ENCODE measurements at places on chromosomes 4 and X.

DNA sequence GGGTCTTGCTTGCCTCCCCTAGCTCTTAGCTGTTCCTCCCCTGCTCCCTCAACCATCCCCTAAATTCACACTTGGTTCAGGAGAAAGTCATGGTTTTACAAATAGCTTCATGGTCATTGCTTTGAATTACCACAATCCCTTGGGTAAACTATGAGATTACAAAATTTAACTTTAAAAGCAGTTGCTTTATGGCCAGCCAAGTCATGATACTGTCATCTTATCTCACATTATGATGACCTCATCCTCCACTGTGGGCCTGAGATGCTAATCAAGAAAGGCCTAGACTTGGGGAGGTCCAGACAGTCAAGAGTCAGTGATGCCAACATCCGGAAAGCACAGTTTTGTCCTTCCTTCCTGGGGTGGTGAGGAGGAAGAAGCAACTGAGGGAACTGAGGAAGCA lies 10.5 kb upstream of the FGF16 start:
- DNase-seq: no peak

- DNase-seq: peak; percentile 9
Measured at GRCh38 chrX:44871931-44872820, 812 bp upstream of the KDM6A start.

DNA sequence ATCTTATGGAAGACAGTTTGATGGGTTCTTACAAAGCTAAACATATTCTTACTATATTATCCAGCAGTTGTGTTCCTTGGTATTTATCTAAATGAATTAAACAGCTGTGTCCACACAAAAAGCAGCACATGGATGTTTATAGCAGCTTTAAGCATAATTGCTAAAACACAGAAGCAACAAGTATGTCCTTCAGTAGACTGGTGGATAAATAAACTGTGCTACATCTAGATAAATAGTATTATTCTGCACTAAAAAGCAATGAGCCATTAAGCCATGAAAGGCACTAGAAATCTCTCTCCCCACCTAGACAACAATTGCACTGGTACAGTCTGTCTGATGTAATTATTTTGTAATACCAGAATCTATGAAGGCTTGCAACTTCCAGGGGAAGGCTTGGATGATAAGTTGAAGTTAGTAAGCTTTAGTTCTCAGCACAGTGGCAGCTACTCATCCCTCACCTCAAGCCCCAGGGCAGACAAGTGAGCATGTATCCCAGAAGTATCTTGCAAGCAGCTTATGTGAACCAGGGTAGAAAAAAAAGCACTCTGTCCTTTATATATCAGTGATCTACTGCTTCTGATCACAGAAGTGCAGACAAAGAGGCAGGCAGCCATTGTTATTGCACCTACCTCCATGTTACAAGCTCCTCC lies 36.9 kb downstream of the WDR17 start:
- DNase-seq: no peak

DNA sequence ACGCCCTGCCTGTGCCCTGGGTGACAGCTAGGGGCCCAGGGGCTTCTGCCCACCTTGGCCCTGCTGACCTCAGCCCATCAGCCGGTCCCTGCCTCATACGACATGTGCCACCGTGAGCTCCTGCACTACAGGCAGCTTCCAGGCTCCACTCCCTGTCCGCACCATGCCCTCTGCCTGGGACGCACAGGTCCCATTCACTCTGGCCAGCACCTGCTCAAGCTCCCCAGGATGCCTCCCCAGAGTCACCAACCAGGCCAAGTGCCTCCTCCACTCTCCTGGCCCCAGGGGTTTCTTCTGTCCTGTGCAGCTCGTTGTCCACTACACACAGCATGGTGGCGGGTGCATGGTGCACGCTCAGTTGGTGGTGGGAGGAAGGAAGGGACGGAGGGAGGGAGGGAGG lies 20.2 kb upstream of the MRFAP1 start:
- no peak for DNase-seq

DNA sequence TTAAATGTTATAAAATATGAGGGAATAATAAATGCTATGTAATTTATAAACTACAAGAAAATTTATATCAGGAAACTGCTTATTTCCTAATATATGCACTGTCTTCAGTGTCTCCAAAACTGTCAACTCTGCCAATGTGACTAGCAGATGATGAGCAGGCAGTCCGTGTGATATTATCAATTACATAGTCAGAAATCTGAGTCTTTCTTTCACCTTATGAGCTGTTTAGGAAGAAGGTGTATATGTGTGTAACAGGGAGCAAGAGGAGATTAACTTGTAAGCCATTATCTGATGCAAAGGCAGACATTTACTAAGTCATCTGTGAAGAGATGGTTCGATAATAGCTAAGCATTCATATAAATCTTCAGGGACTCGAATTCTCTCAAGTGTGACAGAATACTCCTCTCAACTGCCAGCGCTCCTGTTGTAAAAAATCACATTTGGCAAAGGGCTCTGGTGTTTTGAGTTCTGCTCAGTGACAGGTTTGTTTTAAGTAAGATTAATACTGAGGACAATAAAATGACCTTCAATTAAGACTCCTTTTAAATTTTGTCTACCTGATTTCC lies 79.7 kb downstream of the SNCA start:
- no peak for DNase-seq

DNA sequence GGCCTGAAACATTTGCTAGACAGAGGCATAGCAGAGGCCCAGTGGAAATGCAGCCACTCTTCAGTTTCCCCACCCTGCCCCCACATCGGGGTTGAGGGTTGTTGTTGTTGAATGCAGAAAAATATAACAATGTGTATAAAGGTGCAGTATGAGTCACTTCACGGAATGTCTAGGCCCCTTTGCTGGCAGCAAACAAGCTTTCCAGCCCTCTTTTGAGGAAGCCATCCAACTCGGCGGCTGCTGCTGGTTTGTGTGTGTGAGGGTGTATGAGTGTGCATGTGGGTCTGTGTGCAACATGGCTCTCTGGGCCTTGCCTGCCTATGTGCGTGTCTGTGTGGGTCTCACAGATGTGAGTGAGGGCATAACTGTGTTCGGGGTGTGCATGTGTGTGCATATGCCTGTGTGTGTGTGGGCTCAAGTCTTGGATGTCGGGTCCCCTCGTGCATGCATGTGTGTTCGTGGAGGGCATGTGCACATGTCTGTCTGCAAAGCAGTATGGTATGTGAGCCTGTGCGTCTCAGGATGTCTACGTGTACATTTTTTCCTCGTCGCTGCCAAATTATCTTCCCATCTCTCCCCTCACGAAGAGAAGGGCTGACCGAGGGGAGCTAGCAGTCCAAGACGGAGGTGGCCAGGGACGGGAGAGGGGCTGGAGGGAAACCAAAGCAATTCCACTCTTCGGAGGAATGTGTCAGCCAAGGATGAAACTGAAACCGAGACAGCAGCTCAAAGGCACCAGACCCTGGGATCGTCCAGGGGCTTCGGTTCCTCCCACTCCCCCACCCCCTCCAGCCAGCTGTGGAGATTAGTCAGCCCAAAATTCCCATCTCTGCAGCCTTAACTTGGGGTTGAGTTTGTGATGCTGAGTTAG lies 8.4 kb upstream of the ELF4 start:
- no peak for DNase-seq

DNA sequence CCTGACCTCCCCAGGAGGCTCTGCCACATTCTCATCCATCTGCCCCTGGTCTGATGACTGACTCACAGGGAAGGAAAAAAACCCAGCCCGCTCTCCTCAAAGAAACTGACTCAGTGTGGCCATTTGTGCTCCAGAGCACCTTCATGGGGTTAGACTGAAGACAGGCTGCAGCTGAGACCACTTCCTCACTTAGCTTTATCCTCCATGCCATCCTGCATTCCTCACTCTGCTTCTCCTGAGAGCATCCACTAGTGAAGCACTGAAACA lies 35.9 kb upstream of the HPSE start:
- no peak for DNase-seq

GRCh38 chrX:46208225-46208854 lies 336.9 kb downstream of the ZNF674 start:
- DNase-seq: no peak

- DNase-seq: no peak
Measured at GRCh38 chrX:48504261-48504660, 4.5 kb upstream of the PORCN start.

- no peak for DNase-seq
Measured at GRCh38 chrX:48474127-48474526, 1.9 kb upstream of the FTSJ1 start.

- no peak for DNase-seq
Measured at GRCh38 chrX:2709556-2709955, 18.5 kb downstream of the CD99 start.

DNA sequence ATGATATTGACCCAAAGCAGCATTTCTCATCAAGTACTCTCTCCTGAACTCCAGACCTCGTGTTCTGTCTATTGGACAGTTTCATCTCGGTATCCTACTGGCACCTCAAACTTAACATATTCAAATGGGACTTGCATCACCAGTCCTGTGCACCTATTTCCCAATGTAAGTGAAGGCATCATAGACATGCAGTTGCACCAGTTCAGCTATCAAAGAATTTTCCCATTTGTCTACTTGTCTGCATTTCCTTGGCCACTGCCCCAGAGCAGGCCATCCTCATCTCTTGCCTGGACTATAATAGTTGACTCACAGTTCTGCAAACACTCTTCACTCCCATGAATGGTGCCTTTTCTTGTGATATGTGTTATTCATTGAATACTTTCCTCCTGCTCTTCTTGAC lies 11.3 kb upstream of the LIMCH1 start:
- DNase-seq: no peak

DNA sequence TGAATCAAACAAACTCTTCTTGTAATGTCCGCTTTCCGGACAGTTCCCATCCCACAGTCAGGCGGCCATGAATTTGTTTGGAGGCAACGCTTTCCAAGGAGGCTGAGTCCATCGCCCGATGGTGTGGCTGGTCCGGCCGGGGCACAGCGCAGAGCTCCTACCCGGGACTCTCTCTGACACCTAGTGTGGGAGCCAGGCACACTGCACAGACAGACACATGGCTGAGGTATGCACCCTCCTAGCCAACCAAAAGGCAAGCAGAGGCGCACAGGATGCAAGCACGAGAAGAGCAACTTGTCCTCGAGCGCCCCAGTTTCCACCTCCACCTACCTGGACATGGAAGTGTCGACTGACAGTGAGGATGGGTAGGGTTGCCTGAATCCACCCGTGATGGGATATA lies 87.5 kb downstream of the LEF1 start:
- DNase-seq: no peak

- DNase-seq: no peak
Measured at GRCh38 chr4:786861-787300, 39.0 kb downstream of the CPLX1 start.

GRCh38 chr4:38695809-38696208 lies 31.8 kb downstream of the KLF3 start:
- no peak for DNase-seq

DNA sequence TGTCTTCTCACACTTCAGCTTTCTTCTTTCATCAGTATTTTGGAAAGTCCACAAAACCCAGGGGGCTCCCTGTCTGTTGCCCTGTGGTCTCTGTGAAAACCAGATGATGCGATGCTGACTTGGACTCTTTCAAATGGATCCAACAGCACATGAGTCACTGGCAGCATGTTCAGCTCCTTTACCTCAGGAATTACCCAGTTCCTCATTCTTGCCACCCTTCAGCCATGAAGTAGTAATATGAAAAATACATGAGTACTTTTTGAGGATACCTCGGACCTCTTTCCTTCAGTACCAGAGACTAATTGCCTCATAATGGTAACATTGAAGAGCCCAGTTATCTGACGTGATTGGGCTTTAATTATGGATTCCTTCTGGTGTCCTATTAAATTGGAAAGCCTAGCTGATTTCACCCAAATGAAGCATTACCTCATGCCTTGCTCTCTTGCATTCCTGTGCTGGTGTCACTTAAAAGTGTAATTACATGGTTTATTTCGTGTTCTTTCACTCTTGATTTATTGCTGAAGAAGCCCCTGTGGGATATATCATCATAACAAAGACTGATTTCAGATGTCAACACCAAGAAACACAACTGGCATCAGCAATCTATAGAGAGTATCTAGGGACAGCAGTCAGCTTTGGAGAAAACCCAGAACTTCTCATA lies 63.4 kb downstream of the NFKB1 start:
- no peak for DNase-seq

DNA sequence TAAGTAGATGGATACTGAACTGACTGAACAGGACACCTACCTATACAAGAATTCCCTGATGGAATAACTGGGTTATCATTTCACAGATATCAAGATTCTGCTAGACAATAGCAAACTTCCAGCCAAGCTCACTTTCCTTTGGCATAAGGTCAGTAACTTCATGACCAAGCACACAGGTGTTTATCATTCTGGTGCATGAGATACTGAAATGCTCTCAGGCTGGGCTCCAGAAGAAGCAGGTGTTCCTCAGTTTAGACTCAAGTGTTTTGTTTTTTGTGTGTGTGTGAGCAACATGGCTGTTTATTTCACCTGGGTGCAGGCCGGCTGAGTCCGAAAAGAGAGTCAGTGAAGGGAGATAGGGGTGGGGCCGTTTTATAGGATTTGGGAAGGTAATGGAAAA lies 201.5 kb upstream of the SPOCK3 start:
- DNase-seq: no peak

- DNase-seq: no peak
Measured at GRCh38 chrX:123274796-123275195, 90.7 kb downstream of the GRIA3 start.

GRCh38 chr4:47669946-47670345 lies 167.9 kb downstream of the CORIN start:
- no peak for DNase-seq

DNA sequence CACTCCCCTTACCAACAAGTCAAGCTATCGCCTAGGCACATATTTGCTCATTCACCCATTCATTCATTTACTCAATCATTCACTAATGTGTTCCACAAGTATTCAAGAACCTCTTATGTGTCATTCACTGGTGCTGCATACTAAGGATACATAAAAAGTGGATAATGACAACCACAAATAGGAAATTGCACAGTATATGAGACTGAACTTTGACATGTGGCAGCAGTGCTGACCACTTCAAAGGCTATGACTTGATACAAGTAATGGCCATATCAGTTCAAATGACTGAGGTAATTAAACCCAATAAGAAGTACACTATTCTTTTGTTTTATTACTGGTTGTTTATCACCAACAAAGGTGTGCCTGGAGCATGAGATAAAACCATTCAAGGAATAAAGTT lies 282.5 kb downstream of the KLHL13 start:
- no peak for DNase-seq

- no peak for DNase-seq
Measured at GRCh38 chr4:3294401-3295241, 1.8 kb downstream of the RGS12 start.

GRCh38 chr4:168560184-168561180 lies 63.6 kb downstream of the PALLD start:
- no peak for DNase-seq

GRCh38 chr4:40991908-40992307 lies 222.4 kb downstream of the APBB2 start:
- no peak for DNase-seq

- no peak for DNase-seq
Measured at GRCh38 chr4:138611721-138612120, 369.6 kb upstream of the SLC7A11 start.

- DNase-seq: no peak
Measured at GRCh38 chrX:101693476-101693875, 33.8 kb upstream of the ARMCX2 start.
